CD4-positive, CD25-positive, alpha-beta regulatory T cell (primary cell): ENCODE measurements at places on chromosomes 12 and 14. TPM values are rescaled to one million over a fixed set of nuclear protein-coding genes. Genes with fewer than 3 reads are reported as not detected.

BLTP3B gene
- polyA plus RNA-seq, result 17.9 TPM

INF2 gene
- 7.9 TPM for polyA plus RNA-seq

PPP4R4 gene
- polyA plus RNA-seq, result not detected

NOXRED1 gene
- polyA plus RNA-seq, result 0.51 TPM

TTC9 gene
- polyA plus RNA-seq, result 5.6 TPM

KRT3 gene
- polyA plus RNA-seq, result not detected

ZDHHC22 gene
- polyA plus RNA-seq, result not detected

KRT74 gene
- not detected for polyA plus RNA-seq

FOXG1 gene
- not detected for polyA plus RNA-seq

BATF gene
- 86.8 TPM for polyA plus RNA-seq

MGAT2 gene
- 34.6 TPM for polyA plus RNA-seq

NEUROD4 gene
- not detected for polyA plus RNA-seq

LTA4H gene
- 63.0 TPM for polyA plus RNA-seq

ADAMTS20 gene
- polyA plus RNA-seq, result not detected

FCF1 gene
- polyA plus RNA-seq, result 27.0 TPM

CEBPE gene
- 0.24 TPM for polyA plus RNA-seq

PIK3C2G gene
- polyA plus RNA-seq, result not detected

GPR84 gene
- polyA plus RNA-seq, result not detected

PTMS gene
- 1.8 TPM for polyA plus RNA-seq

DTX1 gene
- polyA plus RNA-seq, result 1.1 TPM

OR4N5 gene
- polyA plus RNA-seq, result not detected

FBXO21 gene
- polyA plus RNA-seq, result 49.8 TPM

LALBA gene
- not detected for polyA plus RNA-seq

PTPN21 gene
- not detected for polyA plus RNA-seq

GYS2 gene
- 0.08 TPM for polyA plus RNA-seq

CLEC1A gene
- polyA plus RNA-seq, result not detected
